Jurkat, Clone E6-1 (cell line): ENCODE measurements at places on chromosomes 12 and 14.

DNA sequence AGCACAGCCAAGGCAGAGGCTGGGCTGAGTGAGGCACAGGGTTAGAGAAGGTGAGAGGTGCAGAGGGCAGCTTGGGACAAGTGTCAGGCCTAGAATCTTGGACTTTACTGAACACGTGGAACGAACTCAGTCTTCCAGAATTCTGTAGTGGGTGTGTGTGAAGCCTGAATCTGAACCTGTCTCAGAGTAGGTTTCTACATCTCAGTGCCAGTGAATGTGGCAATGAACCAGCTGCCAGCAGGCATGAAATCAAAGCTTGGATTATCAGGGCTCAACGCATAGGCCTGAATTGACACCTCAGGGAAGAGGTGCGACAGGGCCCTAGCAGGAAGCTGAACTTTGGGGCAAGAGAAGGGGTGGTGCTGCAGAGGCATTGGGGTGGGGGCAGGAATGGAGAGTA, 104.6 kb downstream of the SAMD4A start:
- no peak for DNase-seq

GRCh38 chr14:88551094-88551870, 3.5 kb downstream of the PTPN21 start:
- no peak for DNase-seq

GRCh38 chr14:51548187-51548586, 103.5 kb upstream of the FRMD6 start:
- no peak for DNase-seq

DNA sequence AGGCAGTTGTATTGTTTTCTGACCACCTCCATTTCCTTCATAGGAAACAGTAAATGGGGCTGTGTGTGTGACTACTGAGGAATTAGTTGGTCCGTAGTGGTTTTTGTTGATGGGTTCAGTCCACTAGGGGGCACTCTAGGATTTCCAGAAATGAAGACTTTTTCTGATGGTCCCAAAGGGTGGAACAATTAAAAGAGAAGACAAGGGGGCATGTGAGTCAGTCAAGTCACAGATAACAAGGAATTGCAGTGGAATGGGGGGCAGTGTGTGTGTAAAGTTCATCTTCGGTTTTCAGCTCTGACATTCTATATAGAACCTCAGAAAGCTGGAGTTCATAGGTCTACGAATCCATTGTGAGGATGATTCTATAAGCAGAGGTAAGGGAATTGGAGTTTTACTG, 186.6 kb upstream of the OR4E1 start:
- peak; percentile 71 for DNase-seq

DNA sequence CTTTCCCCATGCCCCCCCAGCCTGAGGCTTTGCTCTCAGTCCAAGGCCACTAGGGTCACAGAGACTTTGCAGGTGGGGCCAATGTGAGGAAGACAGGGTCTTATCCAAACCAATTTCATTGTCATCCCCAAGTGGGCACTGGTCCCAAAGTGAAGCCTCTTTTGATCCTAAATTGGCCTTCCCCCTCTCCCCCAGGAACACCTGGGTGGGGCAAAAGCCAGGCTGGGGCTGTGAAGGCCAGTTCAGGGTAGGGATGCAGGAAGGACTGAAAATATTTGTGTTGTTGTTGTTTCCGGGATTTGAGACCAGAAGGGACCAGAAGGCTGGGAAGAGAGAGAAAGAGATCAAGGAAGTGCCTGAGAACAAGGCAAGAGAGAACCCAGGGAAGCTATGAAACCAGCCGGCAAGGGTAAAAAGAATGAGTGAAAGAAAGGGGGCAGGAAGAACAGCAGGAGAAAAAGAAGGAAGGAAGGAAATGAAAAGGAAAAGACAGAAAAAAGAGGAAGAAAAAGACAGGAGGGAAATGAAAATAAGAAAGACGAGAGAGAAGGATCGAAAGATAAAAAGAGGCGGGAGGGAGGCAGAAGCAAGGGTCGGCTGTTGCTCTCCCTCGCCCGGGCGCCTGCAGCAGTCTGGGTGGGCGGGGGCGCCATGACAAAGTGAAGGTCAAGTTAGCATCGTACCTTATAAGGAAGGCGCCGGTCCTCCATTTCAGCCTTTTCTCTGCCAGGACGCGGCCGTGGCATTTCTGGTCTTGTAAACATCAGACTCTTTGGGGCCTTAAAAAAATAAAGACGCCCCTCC, 7.4 kb upstream of the HOXC11 start:
- no peak for DNase-seq

- no peak for DNase-seq
Measured at GRCh38 chr14:85315733-85316290, 214.1 kb upstream of the FLRT2 start.
